Esophagus squamous epithelium (tissue), 5 donors: ENCODE measurements at places on chromosomes 2 and 18.
A peak's percentile ranks its signal among the peaks of the same experiment; 100 is the strongest.

DNA sequence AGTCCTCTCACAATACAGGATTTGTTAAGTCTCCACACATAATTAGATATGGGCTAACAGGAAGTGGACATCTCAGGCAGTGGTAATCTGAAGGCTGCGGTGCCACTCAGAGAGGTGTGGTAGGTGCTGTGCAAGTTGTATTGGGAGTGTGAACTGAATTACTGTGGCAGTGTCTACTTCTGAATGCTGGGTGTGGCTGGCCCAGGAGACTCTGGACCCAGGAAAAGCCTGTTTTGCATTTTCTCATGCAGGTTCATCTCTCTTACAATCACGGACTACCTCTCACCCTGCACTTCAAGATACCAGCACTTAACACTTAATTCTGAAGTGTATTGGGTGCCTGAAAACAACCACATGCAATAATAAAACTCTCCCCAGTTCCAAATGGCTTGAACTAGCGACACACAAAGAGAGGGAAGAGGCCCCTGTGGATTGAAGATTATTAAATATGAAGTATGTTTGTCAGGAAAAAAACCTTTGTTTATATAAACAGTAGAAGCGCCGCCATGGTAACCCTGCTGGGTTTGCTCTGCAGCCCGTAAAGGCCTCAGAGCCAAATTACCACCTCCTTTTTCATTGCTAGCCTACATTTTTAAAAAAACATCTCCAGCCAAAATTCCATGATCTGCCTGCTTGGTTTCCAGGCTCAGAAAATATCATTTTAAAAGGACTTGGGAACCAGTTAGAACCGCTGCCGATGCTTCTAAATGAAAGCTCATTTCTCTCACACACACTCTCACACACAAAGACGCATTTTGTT is 77.5 kb downstream of the GFPT1 start:
- DNase-seq, result no peak
- peak overlapping the region; percentile 80 for H3K27ac ChIP-seq
- no peak overlapping the region for H3K4me3 ChIP-seq
- H3K27me3 ChIP-seq, result no peaks in the 10 kb centered on the region
- peaks cover 56% of the 10 kb centered on the region for H3K4me1 ChIP-seq

DNA sequence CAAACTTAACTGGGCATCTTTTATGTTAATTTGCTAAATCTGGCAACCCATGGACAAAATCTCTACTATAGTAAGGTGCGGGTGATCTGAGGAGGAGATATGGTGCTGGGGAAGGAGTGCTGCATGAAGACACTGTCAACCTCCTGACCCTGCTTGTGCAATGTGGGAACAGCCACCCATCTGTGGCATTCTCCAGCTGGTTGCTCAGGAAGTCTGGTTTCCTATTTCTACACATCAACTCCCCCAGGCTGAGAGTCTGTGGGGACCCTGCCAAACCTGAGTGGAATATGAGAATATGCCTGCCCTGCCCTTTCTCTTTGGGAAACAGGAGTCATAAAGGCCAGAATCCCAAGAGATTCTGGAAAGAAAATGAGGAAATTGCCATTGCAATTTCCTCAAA is 60.1 kb upstream of the PAX3 start:
- H3K4me3 ChIP-seq, result no peak overlapping the region
- H3K27me3 ChIP-seq, result no peaks in the 10 kb centered on the region
- no peak overlapping the region for H3K27ac ChIP-seq

- H3K27me3 ChIP-seq, result no peaks in the 10 kb centered on the region
- H3K27ac ChIP-seq, result no peak overlapping the region
- DNase-seq, result no peak
- no peak overlapping the region for H3K4me3 ChIP-seq
Observed at GRCh38 chr18:39959839-39960238, 1995.2 kb upstream of the PIK3C3 start.

DNA sequence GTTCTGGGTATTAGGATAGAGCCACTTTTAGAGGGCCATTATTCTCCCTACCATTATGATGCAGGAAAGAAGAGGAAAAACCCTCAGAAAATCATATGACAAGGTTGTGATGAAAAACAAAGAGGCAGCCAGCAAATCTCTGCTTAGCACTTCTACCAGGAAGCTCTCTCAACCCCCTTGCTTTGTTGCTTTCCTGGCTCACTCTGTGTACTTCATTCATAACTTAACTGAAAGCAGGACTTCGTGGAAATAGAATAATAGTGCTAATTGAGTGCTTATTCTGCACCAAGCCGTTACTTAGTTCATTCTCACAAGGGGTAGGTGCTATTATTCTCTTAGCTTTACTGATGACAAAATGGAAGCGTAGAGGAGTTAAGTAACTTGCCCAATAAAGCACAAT is 354.1 kb downstream of the HRH4 start:
- no peaks in the 10 kb centered on the region for H3K4me1 ChIP-seq
- H3K4me3 ChIP-seq, result no peak overlapping the region
- H3K27me3 ChIP-seq, result no peaks in the 10 kb centered on the region

DNA sequence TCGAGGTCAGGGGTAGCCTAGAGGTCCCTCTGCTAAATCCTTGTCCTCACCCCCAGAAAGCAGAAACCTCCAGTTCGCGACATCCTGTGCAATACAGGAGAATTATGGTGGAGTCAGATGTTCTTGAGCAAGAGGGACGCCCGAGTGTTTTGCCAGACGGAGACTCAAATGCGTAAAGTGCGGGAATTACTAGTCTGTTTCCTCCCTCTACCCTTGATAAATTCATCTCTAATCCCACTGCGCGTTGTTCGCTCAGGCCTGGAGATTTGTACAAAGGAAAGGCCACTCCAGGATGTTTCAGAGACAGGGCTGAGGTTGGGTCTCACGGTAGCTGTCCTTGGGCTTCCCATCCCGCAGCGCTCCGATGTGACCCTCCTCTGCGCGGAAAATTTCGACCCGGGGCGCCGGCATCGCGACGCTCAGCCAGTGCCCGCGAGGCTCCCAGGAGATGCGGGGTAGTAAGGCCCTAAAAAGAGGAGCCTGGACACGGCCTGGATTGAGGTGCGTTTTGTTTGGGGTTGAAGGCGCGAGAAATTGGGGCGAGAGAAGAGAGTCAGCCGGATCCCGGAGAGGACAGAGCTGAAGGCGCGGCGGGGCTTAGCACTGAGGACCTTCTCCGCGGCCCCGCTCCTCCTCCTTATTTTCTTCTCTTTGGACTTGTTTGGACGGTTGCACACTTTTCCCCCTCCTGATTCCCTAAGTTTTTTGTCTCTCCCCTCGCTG is 2.6 kb upstream of the NEUROD1 start:
- H3K27ac ChIP-seq, result no peak overlapping the region
- peaks cover 59% of the 10 kb centered on the region for H3K27me3 ChIP-seq
- peak overlapping the region; percentile 9 for H3K4me3 ChIP-seq
- DNase-seq, result no peak
- H3K4me1 ChIP-seq, result peaks cover 15% of the 10 kb centered on the region
